Mesothelial cell of epicardium (in vitro differentiated cells): ENCODE measurements at places on chromosomes 3 and 15. TPM values are rescaled to one million over a fixed set of nuclear protein-coding genes. Genes with fewer than 3 reads are reported as not detected.

The MAP6D1 gene
- total RNA-seq: 4.4 to 6.4 TPM (median 5.3 TPM) in 3 replicates

The BCHE gene
- 3.8 to 6.4 TPM (median 4.6 TPM) in 3 replicates for total RNA-seq

The EIF3J gene
- total RNA-seq: 75.7 to 80.2 TPM (median 77.8 TPM) in 3 replicates

The TNFAIP8L3 gene
- 0.31 to 0.75 TPM (median 0.61 TPM) in 3 replicates for total RNA-seq

The MYRIP gene
- total RNA-seq: 0.53 to 0.63 TPM (median 0.59 TPM) in 3 replicates

The CACNA1D gene
- total RNA-seq: 1.4 to 2.8 TPM (median 1.8 TPM) in 3 replicates

The LRTM1 gene
- not detected in 3 replicates for total RNA-seq

The PLA2G4D gene
- not detected in 3 replicates for total RNA-seq

The FEZF2 gene
- not detected in 3 replicates for total RNA-seq

The STRA6 gene
- 101 to 114 TPM (median 111 TPM) in 3 replicates for total RNA-seq

The ZIC4 gene
- not detected in 3 replicates for total RNA-seq

The SAXO2 gene
- total RNA-seq: 3.3 to 4.3 TPM (median 4.0 TPM) in 3 replicates

The CYP11A1 gene
- total RNA-seq: 5.2 to 7.0 TPM (median 5.3 TPM) in 3 replicates

The GATA2 gene
- 53.2 to 60.4 TPM (median 54.3 TPM) in 3 replicates for total RNA-seq

The GOLGA6D gene
- 0.16 to 0.18 TPM in 2 of 3 replicates, not detected in the other for total RNA-seq

The NOX5 gene
- 0.07 to 0.20 TPM (median 0.14 TPM) in 3 replicates for total RNA-seq

The DUOXA2 gene
- not detected in 3 replicates for total RNA-seq

The RTP3 gene
- total RNA-seq: not detected in 3 replicates

The LNP1 gene
- total RNA-seq: 4.3 to 4.9 TPM (median 4.4 TPM) in 3 replicates

The CLK3 gene
- total RNA-seq: 80.1 to 83.0 TPM (median 80.9 TPM) in 3 replicates

The DPPA4 gene
- 86.2 to 89.3 TPM (median 87.7 TPM) in 3 replicates for total RNA-seq

The PROK2 gene
- total RNA-seq: not detected in 3 replicates

The SLC28A2 gene
- total RNA-seq: not detected in 3 replicates

The RPL39L gene
- total RNA-seq: 12.1 to 14.5 TPM (median 13.4 TPM) in 3 replicates

The C2CD4B gene
- not detected in 3 replicates for total RNA-seq

The LMAN1L gene
- total RNA-seq: 0.16 to 0.65 TPM (median 0.35 TPM) in 3 replicates

The CXCR6 gene
- total RNA-seq: not detected in 3 replicates
